Aorta (tissue), 5 donors: ENCODE measurements at places on chromosomes 1 and 21. TPM values are rescaled to one million over a fixed set of nuclear protein-coding genes. Genes with fewer than 3 reads are reported as not detected.
A peak's percentile ranks its signal among the peaks of the same experiment; 100 is the strongest.

- H3K27me3 ChIP-seq = no peaks in the 10 kb centered on the region
- no peak overlapping the region for H3K27ac ChIP-seq
- no peaks in the 10 kb centered on the region for H3K4me1 ChIP-seq
Measured at GRCh38 chr1:151237678-151238466, 16.7 kb upstream of the PSMD4 start.

DNA sequence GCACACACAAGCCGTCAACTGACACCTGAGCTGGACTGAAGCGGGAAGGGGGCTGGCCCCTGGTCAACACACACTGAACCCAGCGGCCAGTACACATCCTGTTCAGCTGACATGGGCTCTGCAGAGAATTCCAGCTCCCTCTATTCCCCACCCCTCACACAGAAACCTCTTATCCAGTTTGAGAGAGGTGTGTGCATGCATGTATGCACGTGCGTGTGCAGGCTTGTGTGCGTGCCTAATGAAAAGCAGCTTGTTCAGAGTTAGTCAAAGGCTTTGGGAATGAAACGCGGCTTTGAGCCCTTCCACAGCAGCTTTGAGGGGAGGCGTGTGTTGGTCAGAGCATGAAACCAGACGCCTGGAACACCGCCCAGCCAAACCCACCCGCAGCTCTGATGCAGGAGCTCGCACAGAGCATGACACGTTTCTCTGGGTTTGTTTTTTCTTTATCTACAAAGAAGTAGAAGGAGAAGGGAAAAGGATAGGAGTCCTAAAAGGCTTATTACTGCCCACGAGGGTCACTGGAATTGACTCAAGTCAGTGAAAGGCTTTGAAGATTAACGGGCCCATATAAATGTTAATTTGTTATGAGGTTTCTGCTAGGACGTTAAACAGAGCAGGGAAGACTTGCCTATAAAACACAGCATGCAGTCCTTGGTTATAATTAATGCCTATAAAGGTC lies 184.2 kb downstream of the ETS2 start:
- peaks cover 4% of the 10 kb centered on the region for H3K4me1 ChIP-seq
- DNase-seq = no peak
- H3K27ac ChIP-seq = no peak overlapping the region
- H3K36me3 ChIP-seq = no peaks in the 10 kb centered on the region

- no peaks in the 10 kb centered on the region for H3K36me3 ChIP-seq
- H3K4me3 ChIP-seq = no peak overlapping the region
- no peaks in the 10 kb centered on the region for H3K27me3 ChIP-seq
- peaks cover 2% of the 10 kb centered on the region for H3K4me1 ChIP-seq
Measured at GRCh38 chr1:111959436-111959835, 30.0 kb downstream of the KCND3 start.

GRCh38 chr1:40977716-40978115 lies 1.8 kb upstream of the CTPS1 start:
- H3K27me3 ChIP-seq = no peaks in the 10 kb centered on the region
- H3K36me3 ChIP-seq = no peaks in the 10 kb centered on the region
- H3K27ac ChIP-seq = no peak overlapping the region
- H3K4me3 ChIP-seq = no peak overlapping the region
- no peak for DNase-seq
- no peaks in the 10 kb centered on the region for H3K4me1 ChIP-seq

DNA sequence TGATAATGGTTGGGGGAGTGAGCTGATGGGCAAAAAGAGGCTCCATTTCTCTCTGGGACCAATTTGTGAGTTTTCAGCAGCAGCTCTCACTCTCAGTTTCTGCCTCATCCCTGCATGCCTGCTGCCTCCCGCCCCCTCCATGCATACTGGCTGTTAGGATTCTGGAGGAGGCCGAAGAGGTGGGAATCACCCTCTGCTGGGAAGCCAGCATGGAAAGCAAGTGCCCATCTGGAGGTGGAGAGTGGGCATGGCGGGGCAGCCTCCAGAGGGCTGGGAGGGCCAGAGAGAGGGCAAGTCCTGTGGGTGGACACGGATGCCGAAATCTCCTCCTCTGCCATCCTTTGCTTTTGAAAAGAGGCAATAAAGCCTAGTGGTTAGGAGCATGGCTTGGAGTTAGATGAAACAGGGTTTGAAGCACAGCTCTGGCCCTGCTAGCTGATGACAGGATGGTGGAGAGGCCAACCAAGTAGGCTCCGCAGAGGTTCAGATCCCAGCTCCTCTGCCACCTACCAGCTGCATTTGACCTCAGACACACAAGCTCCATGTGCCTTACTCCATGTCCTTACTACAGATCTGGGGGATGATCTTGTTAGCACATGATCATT lies 113.4 kb downstream of the GRIK3 start:
- H3K4me3 ChIP-seq = no peak overlapping the region
- DNase-seq = no peak
- H3K27ac ChIP-seq = no peak overlapping the region
- no peaks in the 10 kb centered on the region for H3K36me3 ChIP-seq

DNA sequence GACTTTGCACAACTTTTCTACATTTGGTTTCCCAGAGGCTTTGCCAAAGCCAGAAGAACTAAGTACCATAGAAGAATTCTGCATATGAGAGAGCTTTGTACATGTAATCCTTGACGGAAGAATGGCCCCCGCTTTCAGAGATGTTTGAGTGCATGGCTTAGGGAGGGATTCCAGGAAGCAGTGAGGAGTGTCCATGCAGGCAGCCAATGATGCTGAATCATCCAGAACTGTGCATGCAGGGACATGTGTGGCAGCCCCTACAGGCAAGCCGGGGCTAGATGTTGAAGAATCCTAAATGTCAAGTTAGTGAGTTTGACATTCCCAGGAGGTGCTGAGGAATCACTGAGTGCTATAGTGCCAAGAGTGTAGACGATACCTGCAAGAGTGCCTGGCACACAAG lies 9.9 kb upstream of the HAO2 start:
- no peak overlapping the region for H3K27ac ChIP-seq
- no peak for DNase-seq
- no peaks in the 10 kb centered on the region for H3K27me3 ChIP-seq
- H3K4me1 ChIP-seq = no peaks in the 10 kb centered on the region
- no peak overlapping the region for H3K4me3 ChIP-seq

GRCh38 chr1:60739729-60740128 lies 342.6 kb upstream of the NFIA start:
- H3K36me3 ChIP-seq = no peaks in the 10 kb centered on the region
- H3K27me3 ChIP-seq = no peaks in the 10 kb centered on the region
- DNase-seq = no peak
- no peak overlapping the region for H3K27ac ChIP-seq
- no peaks in the 10 kb centered on the region for H3K4me1 ChIP-seq

DNA sequence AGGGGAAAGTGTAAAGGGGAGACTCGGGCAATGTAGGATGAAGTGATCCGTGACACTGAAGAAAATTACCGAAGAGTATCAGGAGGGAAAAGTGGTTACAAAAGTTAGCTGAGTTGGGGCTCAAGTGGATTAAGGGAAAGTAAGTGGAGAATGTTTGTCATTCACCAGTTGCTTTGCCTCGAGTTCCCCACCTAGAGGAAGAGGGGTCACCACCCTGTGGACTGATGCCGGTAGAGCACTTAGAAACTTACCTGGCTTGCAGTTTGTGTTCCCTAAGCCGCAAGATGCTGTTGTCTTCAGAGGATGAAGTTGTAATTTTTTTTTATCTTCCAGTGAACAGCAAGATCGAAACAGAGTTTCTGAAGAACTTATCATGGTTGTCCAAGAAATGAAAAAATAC lies 1.0 kb downstream of the PER3 start:
- no peaks in the 10 kb centered on the region for H3K27me3 ChIP-seq
- no peak overlapping the region for H3K27ac ChIP-seq
- H3K36me3 ChIP-seq = no peaks in the 10 kb centered on the region

GRCh38 chr1:228488125-228488817 lies 1.1 kb downstream of the RNF187 start:
- no peak for DNase-seq
- H3K36me3 ChIP-seq = no peaks in the 10 kb centered on the region
- no peaks in the 10 kb centered on the region for H3K27me3 ChIP-seq
- peak overlapping the region; percentile 98 for H3K4me3 ChIP-seq

DNA sequence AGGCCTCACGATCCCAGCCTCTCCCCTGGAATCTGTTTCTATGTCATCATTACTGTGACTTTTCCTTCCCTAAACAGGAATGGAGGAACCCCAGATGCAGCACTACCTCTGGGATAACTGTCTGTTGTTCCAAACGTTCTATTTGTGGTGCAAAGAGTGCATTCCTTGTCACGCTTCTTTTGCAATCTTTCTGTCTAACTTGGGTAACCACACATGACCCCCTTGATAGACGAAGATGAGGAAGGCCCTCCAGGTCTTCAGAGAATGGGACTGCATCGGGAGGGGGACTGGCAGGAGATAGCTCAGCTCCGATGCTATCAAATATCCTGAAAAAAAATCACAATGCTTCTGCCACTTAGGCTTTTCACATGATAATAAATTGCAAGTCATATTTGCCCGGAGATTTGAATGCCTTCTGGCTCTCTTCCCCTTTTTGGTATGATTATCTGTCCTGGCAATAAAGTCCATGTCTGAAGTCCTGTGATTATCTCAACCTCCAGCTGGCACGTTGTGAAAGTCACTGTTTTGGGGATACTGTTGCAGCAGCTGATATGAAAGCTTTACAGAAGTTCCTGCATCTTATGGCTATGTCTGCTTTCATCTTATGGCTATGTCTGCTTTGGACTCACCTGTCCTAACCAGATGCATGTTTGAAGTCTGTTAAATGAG lies 148.7 kb upstream of the LMO4 start:
- H3K36me3 ChIP-seq = no peaks in the 10 kb centered on the region
- no peak overlapping the region for H3K4me3 ChIP-seq
- no peak overlapping the region for H3K27ac ChIP-seq
- H3K4me1 ChIP-seq = no peaks in the 10 kb centered on the region

GRCh38 chr1:16082283-16083038 lies 9.0 kb upstream of the FAM131C start:
- peak; percentile 71 for DNase-seq
- H3K4me3 ChIP-seq = no peak overlapping the region
- H3K27ac ChIP-seq = no peak overlapping the region
- H3K4me1 ChIP-seq = no peaks in the 10 kb centered on the region
- no peaks in the 10 kb centered on the region for H3K27me3 ChIP-seq

GRCh38 chr1:191579019-191579418 lies 579.2 kb upstream of the RGS18 start:
- no peak overlapping the region for H3K4me3 ChIP-seq
- no peaks in the 10 kb centered on the region for H3K36me3 ChIP-seq
- no peak for DNase-seq
- no peak overlapping the region for H3K27ac ChIP-seq
- H3K4me1 ChIP-seq = no peaks in the 10 kb centered on the region

Gene ACTL8
- not detected for total RNA-seq

Gene AXDND1
- not detected for total RNA-seq

Gene TEDDM1
- not detected for total RNA-seq

Gene OR2T11
- not detected for total RNA-seq

Gene MPL
- total RNA-seq = 0.52 TPM
